ENCODE measurements at places on chromosomes 2 and 18.

DNA sequence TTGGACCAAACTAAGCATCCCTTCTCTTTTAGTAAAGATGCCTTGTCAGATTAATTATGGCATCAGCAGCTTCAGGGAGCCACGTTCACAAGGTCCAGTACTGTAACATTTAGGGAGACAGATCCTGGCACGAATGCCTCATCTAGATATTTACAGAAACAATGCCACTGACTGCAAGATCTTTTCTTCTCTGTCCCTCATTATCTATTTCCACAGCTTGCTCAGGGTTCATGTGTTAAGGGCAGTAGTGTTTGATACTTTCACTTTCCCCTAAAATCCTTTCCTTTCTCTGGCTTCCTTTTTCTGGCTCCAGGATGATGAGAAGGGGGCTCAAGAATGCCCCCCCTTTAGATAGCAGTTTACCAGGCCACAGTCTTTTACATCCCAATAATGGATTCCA, 393.9 kb downstream of the BCL11A start:
- DNase-seq: no peak

- no peak for DNase-seq
Measured at GRCh38 chr2:238022594-238023157, 38.1 kb upstream of the SCLY start.

DNA sequence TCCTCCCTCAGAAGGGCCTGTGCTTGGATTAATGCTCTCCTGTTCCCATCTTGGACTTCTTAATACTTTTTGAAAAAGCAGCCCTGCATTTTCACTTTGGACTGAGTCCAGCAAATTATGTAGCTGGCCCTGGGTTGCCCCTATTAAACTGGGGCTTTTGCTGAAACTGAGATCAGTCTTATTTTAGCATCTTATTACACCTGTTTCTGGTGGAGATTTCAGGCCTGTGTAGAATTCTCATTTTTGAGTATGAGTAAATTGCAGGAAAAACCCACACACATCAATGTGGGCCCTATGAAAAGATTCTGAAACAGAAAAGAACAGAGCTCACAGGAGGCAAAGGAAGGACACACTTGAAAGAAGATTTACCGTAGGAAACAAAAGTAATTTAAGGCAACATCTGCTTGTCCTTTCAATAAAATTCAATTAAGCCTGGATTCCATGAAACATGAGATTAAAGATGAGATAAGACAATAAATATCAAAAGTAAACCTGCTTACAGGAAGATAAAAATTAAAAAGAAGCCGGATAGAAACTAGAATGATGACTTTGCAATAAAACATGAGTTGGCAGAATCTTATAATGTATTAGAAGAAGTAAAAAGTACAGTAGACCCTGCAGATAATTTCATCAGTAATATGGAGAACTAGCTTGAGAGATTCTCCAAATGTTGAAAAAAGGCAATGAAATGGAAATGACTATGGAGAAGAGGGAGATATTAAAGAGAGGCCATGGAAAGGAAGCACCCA, 90.7 kb upstream of the GCFC2 start:
- DNase-seq: no peak

DNA sequence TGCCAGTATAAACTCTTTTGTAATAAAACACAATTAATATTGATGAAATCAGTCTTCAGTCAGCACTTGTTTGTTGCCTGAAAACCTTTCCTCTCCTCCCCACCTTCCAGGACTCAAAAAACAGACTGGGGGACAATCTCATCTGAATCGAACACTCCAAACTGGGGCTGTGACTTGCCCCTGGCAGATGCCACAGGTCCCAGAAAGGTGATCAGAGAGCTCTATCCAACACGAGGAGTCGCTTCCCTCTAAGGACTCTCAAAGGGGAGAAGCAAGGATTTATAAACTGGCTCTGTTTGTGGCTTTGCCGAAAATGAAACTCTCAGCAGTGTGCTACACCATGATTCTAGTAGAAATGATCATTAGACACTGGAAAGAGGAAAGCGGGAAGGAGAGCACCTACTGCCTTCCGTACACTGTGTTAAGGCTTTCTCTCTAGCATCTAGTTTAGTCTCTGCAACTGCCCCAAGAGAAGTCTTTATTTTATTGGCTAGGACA, 199.2 kb downstream of the TGIF1 start:
- no peak for DNase-seq

GRCh38 chr18:8605974-8606373, 3.3 kb upstream of the RAB12 start:
- no peak for DNase-seq

DNA sequence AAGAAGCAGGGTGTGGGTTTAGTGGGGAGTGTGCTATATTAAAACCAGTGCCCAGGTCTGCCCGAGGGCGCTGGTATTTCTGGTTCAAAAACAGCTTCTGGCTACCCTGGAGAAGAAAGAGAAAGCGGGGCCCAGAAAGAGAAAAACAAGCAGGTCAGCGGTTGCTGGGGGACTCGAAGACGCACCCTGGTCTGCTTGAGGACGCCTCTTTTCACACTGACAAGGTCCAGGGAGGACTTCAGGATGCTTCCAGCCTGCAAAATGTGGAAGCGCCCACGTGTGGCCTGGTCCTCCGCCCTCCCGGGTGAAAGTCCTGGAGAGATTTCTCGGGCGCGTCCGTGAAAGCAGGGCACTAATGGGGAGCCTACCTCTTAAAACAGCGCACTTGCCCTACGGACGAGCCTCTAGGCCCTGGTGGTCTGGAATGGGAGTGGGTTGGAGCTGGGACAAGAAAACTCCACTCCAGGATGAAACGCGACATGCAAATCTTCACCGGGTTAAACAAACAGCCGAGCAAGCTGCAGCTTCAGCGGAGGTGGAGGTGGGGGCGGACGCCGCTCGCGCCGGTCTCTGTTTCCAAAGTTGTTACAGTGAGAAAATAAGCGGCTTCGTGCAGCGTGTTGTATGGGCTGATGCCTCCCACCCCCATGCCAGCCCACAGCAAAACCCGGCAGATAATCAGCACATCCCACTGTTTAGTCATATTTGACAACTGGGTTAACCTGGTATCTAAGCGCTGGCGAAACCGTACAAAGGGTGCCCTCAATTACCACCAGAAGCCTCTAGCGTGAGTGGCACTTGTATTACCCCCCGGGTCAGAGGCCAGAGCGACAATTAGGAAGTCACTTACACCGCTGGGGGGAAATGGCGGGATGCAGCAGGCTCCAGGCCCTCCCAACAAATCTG, 1.1 kb upstream of the SP9 start:
- DNase-seq: no peak

DNA sequence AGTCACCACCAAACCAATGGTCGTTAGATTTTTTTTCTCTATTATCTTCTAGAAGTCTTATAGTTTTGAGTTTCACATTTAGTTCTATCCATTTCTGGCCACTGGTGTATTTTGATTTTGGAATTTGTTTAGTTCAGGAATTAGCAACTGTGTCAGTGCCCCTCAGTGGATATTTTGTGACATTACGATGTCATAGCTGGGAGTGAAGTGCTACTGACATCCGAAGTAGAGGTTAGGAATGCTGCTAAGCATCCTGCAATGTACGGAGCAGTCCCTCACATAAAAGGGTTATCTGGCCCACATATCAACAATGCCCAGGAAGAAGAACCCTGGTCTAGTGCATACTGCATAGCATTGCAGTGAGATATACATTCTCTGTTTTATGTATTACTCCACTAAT, 157.4 kb upstream of the RGPD4 start:
- DNase-seq: no peak

DNA sequence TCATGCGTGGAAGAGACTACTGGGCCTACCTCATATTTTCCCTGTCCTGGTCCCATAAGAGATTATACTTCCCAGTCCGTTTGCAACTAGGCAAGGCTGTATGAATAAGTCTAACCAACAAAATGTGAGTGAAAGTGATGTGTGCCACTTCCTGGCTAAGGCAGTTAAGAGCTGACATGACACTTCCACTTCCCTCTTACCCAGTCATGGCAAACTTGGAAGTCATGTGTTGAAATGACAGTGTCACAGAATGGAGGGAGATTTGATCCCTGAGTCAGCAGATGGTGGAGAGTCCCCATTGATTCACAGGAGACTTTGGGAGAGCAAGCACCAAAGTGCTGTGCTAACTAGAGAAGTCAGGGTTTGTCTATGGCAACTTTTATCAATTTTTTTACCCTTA, 36.4 kb downstream of the TACR1 start:
- no peak for DNase-seq

DNA sequence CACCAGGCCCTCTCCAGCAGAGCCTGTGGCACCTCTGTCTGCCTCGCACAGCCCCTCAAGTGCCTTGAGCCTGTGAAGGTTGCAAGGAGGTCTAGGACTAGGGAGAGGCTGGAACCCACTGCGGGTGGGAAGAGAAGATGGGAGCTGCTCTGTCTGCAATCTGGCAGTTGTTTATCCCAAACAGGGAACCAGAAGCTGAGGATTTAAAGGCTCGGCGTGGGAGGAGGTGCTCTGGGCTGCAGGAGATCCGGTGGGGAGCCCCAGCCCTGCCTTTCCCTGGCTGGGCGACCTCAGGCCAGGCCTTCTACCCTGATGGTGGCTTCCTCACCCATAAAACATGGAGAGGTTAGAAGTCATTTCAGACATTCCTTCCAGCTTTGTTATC, 174.1 kb downstream of the SMAD7 start:
- no peak for DNase-seq

GRCh38 chr2:881204-881918, 69.3 kb upstream of the SNTG2 start:
- no peak for DNase-seq

GRCh38 chr2:3535794-3536681, 16.7 kb upstream of the ADI1 start:
- no peak for DNase-seq

GRCh38 chr18:58390399-58390798, 238.5 kb downstream of the ALPK2 start:
- no peak for DNase-seq

- DNase-seq: no peak
Measured at GRCh38 chr18:65988972-65989371, 238.2 kb downstream of the CDH7 start.

DNA sequence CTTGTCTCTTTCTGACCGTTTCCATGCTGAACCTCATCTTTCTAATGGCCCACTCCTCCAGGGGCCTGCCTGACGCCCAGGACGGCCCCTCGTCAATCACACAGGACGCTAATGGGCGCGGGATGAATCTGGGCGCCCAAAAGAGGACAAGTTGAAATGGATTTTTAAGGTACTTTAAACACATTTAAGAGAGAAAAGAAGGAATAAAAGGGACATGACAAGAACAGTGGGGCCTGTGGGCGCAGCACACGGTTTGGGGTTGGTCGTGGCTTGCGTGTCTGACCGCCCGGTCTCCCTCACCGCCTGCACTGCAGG, 607 bp upstream of the UBE2F start:
- DNase-seq: no peak

DNA sequence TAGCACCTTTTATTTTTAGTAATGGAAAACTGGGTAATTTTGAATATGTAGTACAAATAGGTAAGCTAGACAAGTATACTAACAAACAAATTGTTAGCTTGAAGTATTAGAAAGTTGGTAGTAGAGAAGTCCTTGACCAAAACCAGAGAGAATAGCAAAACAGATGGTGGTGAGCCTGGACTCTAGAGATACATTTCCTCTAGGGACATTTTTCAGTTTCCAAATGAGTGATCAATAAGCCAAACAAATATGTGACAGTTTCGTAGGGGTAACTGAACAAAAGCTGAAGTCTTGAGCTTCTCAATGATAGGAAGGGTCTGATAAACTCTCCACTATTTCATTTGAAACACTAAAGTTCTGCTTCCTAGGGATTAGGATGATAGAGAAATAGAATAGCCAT, 692.0 kb upstream of the FAM98A start:
- no peak for DNase-seq

DNA sequence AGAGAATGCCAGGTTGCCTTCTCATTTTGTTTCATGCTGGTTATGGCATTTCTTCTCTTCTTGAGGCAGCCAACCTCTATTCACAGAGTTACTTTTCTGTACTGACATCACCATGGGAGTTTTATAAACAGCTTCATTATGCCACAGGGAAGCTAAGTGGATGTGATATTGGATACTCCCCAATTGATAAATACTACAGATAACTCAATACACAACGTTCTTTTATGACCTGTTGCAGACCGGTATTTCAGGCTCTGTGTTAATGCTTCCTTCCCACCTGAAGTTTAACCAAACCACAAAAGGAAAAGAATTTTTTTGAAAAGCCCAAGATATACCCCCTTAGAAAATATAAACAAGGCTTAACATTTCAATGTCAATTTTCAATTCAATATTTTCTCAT, 258.3 kb upstream of the SOX11 start:
- no peak for DNase-seq

GRCh38 chr2:146147448-146148012, 1627.6 kb upstream of the ZEB2 start:
- DNase-seq: no peak

DNA sequence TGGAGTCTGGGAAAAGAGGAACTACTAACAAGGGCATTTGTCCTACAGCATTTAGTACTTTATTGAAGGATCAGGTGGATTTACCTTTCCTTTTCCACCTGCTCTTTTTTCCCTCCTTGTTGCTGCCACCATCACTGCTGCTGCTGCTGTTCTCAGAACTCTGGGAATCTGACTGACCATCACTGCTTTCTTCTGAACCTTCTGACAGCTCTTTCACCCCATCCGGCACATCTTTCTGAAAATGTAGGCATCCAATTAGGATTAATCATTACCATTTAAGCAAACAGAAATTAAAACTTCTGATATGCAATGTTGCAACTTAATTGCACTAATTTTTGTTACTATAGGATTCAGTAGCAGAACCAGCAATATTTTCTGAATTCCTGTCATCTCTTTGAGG, 79.0 kb downstream of the ASXL2 start:
- no peak for DNase-seq

DNA sequence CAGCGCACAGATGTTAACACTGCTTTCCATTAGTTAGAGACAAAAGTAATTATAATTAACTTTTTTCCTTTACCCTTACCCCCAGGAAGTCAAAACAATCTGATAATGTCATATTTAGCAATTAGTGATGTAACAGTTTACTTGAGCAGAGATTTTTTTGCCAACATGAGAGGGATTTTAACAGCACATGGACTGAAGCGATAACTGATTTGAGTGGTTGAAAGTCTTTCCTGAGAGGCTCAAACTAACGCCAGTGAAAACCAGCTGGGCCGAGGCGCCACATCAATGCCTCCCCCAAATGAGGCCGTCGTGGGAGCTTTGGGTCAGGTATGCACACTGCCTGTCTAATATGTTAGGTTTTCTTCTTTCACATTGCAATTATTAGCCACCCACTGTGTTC, 469.9 kb upstream of the SMIM21 start:
- DNase-seq: no peak

All from activated effector memory CD4-positive, alpha-beta T cell treated with Interleukin-2 at 50 U/mL for 16 hours (primary cell).